EL (cell line): ENCODE measurements at places on chromosomes 1 and 21.
A peak's percentile ranks its signal among the peaks of the same experiment; 100 is the strongest.

GRCh38 chr1:201831371-201831770, 2.4 kb downstream of the IPO9 start:
- DNase-seq: no peak

DNA sequence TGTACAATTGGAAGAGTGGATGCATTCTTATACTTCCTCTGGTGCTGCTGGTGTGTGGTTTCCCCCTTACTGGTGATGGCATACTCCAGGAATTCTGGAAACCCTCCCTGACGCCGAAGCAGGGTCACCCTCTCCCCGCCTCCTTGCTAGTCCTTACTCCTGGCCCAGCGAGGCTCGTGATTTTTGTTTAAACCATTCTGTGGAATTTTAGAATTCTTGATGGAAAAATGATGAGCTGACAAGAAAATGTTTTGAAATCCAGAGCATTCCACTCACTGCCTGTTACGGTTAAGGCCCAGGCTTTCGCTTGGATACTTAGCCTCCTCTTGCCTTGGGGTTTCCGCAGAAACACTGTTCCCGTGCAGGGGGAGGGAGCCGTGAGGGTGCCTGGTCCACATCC, 41.1 kb downstream of the IL6R start:
- peak; percentile 96 for DNase-seq

GRCh38 chr1:63403386-63403785, 36.0 kb downstream of the ALG6 start:
- DNase-seq: no peak

DNA sequence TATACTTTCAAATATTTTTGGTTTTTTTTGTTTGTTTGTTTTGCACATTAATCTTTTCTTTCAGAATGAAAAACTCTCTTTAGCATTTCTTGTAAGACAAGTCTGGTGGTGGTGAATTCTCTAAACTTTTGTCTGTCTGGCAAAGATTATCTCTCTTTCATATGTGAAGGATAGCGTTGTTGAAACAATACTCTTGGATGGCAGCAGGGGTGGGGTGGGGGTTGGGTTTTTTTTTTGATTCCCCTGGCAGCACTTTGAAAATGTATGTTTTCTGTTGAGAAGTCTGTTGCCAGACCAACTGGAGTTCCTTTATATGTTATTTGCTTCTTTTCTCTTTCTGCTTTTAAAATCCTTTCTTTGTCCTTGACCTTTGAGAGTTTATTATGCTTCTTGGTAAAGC, 160.2 kb downstream of the VAV3 start:
- DNase-seq: no peak

DNA sequence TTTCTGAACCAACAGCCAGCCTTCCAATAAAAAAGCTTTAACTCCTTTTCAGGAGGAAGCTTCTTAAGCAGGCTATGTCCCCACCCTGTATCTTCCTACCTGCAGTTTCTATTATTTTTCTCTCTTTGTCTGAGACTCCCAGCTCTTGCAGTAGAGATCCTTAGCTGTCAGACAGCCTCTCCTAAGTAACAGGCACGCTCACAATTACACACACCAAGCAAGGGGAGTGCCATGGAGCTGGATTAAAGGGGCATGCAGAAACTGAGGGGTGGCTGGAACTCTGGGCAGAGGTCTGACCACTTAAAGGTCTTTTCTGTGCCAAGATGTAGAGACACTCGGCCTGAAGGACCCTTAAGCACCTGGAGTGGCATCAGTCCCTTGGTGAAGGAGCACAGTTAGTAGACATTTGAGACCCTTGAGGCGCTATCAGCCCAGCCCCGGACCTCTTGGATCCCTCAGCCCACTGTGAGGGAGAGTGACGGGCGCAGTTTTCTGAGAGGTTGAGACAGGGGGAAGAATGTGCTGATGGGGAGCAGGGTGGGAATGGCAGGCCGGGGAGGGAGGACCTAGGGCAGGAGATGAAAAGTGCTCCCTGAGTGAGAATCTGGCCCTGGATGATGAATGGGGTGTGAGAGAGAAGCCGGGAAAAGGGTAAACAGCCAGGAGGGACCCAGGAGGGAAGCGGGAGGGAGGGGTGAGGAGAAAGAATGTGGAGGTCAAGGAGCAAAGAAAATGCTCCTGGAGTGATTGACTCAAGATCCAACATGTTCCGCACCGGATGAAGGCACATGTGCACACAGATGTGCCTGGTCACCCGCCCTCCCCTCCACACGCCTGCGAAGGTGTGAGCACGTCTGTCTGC, 13.3 kb downstream of the PLXNA2 start:
- DNase-seq: no peak

DNA sequence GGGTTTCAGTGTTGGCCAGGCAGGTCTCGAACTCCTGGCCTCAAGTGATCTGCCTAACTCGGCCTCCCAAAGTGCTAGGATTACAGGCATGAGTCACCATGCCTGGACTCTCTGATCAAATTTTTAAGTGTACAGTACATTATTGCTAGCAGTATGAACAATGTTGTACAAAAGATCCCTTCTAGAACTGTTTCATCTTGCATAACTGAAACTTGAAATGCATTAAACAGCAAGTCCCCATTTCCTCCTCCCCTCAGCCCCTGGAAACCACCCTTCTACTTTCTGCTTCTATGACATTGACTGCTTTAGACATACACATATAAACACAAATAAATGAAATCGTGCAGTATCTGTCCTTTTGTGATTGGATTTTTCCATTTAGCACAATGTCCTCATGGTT, 463.4 kb downstream of the PTPRC start:
- no peak for DNase-seq

DNA sequence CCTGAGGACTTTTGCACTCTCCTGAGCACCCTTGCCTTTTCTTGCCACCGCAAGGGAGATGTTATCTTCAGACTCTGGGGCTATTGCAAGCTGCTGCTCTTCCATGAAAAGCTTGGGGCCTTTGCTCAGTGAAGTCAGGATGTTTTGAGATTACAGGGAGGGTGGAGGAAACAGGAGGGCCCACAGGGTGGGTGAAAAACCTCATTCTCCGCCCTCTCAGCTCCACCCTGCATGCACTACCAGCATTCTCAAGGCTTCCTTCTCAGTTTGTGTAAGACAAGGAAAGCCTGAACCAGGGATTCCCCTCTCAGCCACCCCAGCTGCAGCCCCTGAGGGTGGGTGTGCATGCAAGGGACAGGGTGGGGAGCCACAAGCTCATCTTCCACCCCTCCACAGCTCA, 25.8 kb upstream of the ZNF648 start:
- no peak for DNase-seq

DNA sequence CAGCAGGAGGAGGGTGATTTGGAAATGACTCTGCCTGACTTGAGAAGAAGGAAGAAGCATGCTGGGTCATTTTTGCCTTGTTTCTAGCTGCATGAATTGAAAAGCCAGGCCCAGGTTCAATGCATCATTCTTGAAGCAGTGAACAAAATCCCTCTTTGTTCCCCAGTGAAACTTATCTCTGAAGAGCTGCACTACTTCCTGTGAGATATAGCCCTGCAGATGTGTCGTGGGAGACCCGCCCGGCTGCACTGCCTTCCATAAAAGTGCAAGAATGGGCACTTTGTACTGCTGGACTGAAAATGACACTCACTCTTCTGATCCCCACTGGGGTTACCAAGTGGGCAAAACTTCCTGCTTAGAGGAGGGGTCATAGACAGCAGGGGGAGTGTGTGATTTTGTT, 249.2 kb upstream of the NFIA start:
- no peak for DNase-seq

- peak; percentile 29 for DNase-seq
Measured at GRCh38 chr1:163528710-163529348, 207.1 kb downstream of the NUF2 start.

DNA sequence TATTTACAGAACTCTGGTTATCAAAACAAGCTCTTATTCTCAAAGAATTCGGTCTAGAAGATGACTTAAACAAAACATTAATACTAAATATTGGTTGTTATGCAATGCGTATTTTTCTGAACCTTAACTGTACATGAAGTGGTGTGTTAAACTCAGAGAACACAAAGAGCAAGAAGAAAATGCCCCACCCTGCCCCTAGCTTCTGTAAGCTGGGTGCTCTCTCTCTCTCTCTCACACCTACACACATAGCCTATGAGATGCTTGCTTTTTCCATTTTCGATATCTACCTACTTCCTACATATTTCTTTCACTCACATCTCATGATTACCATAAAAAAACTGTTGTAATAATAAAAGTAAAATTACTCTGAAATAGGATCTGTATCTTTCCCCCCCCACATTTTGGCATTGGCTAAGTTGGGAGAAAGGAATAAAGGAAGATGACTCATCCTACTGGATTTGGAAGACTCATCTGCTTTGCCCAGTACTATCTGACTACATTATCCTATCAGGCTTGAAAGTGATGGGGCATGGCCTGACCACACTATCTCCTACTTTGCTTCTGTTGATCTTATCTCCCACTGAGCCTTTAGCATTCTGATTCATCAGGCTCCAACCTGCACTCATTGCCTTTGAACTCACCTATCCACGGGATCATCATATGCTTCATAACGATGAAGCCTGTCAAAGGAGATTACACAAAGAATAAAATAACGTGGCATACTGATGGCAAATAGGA, 2.9 kb downstream of the CRYZ start:
- DNase-seq: peak; percentile 80

DNA sequence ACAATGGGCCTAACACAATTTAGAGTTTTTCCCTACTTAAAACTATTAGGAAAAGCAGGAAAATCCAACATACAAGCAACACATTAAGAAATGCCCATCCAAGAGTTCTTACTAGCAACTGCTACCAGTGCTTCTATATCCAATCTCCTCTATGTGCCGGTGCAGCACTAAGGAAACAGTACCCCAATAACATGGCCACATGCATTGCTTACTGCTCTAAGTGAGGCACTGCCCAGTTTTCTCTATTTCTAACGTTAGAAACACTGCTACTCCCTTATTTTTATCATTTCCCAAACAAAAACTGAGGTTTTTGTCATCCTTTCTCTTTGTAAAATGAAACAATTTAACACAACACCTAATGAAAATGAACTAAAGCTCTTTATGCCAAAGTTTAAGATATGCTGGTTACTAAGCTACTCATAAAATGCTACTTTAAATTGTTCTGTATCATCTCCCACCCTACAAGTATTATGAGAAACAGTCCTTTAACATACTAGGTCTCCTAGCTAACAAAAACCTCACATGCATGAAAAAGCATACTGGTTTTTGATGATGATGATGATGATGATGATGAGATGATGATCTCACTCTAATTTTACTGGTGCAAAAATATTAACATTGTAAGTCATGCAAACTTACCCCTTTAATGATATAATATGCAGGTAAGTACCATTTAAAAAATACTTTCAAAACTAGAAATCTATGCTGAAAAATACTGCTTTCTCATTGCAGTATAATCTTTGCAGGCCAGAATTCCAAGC, 90.7 kb upstream of the TTC39A start:
- no peak for DNase-seq

GRCh38 chr1:238642231-238642630, 744.1 kb upstream of the CHRM3 start:
- peak; percentile 47 for DNase-seq

GRCh38 chr1:17559615-17560419, 20.3 kb downstream of the ARHGEF10L start:
- no peak for DNase-seq

DNA sequence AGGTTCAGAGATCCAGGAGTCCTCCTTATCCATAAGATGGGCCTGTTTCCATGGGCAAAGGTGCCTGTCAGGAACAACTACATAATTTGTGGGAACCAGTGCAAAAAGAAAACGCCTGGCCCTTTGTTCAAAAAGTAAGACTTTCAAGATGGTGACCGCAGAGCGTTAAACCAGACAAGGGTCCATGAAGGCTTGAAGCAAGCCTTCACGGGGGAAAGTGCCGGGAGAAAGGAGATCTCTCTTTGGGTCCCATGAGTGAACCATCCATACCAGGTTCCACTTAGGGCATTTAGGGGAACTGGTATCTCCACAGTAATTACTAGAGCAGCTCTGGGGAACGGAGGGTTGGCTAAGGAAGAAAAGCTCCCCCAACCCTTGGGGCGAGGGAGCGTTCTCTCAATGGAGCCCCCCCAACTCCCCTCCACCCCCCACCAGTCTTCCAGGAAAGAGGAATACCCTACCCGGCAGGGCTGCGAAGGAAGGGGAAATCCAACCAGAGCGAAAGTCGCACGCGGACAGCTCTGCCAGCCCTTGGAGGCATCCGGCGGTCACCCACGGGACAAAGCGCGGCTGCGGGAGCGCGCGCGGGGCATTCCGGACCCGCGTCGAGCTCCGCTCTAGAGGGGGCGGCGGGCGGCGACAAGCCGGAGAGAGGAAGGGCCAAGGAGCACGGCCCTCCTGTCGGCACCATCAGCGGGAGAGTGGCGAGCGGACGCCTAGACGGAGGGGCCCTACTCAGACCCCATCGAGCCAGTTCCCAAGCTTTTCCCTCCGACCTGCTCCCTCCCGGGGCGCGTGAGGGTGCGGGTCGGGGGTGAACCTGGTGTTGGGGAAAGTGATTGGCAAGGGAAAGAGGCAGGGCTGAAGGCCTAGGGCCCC, 687 bp upstream of the RASSF5 start:
- peak; percentile 11 for DNase-seq

DNA sequence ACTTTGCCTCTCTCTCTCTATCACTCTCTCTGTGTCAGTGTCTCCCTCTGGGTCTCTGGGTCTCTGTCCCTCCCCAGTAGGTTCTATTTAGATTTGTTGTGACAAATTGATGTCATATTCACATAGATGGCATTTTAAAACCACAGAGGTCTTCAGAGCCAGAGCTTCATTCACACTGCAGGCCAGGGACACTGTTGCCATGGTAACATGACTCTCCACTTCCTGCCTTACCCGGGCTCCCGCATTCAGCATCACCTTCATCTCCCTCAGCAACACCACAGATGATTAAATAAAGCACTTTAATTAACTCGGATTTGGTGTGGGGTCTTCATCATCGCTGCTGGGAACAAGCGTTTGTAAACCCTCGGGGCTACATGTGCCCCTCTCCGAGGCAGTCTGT, 132.6 kb downstream of the ETS2 start:
- peak; percentile 54 for DNase-seq

DNA sequence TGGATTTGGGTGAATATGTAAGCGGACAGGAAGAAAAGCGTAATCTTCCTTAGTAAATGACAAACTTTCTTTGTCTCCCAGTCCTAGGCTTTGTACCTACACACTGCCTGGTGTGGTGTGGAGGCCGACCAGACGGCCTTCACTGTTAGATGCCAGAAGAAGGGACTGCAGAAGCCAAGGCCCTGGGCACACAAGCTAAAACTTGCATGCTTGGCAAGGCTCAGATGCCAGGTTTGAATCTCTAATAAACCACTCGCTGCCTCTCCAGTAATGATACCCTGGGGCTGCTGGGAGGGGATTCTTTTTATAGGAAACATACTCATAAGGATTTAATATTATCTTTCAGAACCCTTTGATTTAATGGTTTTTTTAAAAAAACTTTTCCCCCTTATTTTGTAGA, 263.8 kb downstream of the PTPRC start:
- no peak for DNase-seq

GRCh38 chr1:47834326-47834725, 162.9 kb downstream of the TRABD2B start:
- DNase-seq: no peak

- DNase-seq: no peak
Measured at GRCh38 chr1:6507461-6507911, 16.0 kb upstream of the PLEKHG5 start.

DNA sequence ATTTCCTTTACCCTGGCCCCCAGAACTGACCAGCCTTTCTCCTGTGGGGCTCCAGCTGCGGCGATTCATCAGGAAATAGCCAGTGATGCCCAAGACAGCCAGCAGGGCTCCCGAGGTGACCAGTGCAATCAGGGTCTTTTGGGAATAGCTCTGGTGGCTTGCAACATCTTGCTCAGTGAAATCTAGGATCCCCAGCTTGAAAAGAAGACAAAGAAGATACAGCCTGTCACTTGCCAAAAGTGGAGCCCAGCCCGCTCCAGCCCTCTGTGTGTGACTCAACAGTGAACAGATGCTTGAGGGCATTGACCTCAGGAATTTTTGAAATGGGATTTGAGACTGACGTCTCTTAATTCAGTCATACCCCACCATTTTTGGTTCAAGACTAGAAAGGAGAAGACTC, 22.3 kb downstream of the CD34 start:
- DNase-seq: peak; percentile 88
